ENCODE measurements at places on chromosomes 5 and 9.

- no peak for DNase-seq
Measured at GRCh38 chr9:78158286-78158685, 77.6 kb upstream of the CEP78 start.

DNA sequence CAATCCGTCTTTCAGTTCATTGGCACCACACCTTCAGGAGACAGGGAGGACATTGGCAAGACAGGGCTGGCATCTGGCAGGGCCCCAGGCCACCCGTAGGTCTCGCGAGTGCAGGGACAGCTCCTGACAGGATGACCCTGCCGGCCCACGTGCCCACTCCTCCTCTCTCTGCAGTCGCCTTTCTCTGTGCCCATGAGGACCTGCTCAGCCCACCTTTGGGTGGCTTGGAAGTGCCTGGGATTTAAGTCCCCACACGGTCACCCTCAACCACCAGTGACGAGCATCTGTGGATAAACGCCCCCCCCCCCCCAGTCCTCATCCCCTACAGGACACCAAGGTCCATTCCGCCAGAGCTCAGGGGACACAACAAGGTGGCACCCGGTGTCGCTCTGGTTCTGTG lies 4.1 kb downstream of the MRPL36 start:
- no peak for DNase-seq

DNA sequence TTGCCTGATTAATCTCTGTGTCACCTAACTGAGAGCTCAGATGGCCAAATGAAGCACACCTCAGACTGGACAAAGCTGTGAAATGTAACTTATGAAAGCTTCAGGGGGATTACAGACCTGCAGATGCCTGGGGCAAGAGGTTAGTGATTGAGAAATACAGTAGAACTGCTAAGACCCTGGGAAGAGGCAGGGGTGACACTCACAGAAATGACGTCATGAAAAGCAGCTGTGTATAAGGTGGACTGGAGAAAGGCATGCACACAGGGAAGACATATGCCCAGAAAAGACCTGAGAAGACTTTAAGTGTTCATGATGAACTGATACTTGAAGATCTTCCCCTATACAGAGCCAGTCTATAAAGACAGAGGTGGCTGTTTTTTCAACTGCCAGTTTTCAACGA lies 49.3 kb upstream of the SPTLC1 start:
- no peak for DNase-seq

GRCh38 chr9:76188905-76189304 lies 205.3 kb downstream of the RFK start:
- DNase-seq = no peak

- no peak for DNase-seq
Measured at GRCh38 chr5:439636-440035, 3.3 kb upstream of the EXOC3 start.

- no peak for DNase-seq
Measured at GRCh38 chr5:72486371-72486770, 20.8 kb downstream of the ZNF366 start.

DNA sequence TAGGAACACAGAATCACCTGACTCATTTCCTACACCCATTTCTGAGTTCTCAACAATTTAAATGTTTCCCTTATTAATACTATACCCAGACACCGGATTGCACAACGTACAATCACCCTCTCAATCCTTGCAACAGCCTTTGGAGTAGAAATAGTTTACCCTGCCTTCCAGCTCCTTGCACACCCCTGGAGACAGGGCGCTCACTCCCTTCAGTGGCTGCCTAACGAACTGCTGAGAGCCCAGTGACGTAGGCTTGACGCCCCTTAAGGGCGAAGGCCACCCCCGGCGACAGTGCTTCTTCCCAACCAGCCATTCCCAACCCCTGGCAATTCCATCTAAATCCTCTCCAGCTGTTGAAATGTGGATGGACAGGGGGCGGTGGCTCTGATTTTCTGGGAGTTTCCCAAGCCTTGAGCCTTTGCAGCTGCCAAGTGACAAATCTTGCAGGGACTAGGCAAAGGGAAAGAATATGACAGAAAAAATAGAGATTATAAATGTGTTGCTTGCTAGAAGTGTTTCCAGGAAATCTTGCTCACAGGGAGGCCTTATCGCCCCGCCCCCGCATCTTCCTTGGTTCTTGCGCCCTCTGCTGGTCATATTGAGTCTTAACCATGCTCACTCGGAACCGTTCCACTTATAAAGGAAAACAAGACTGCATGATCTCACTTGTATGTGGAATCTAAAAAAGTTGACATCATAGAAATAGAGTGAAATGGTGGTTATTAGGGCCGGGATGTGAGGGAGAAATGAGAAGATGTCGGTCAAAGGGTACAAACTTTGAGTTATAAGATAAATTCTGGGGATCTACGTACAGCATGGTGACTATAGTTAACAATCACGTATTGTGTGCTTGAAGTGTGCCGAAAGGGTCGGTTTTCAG lies 7.6 kb upstream of the BARX1 start:
- no peak for DNase-seq

GRCh38 chr5:17511775-17512325 lies 6.3 kb upstream of the TAF11L3 start:
- DNase-seq = no peak

- no peak for DNase-seq
Measured at GRCh38 chr5:159566832-159567231, 236.5 kb upstream of the IL12B start.

DNA sequence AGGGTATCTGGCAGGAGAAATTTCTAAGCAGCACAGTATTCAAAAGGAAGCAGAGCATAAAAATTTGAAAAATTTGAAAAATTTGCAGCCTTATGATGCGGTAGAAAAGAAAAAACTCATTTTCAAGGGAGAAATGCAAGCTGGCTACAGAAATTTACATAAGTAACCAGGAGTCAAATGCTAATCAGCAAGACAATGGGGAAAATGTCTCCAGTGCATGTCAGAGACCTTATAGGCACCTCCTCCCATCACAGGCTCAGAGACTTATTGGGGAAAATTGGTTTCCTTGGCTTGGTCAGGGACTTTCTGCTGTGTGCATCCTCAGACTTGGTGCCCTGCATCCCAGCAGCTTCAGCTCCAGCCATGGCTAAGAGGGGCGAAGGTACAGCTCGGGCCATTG lies 35.8 kb downstream of the IZUMO3 start:
- DNase-seq = no peak

GRCh38 chr9:69174616-69175463 lies 763 bp downstream of the TJP2 start:
- DNase-seq = no peak

GRCh38 chr9:82031538-82032280 lies 43.1 kb downstream of the SPATA31D1 start:
- DNase-seq = no peak

GRCh38 chr9:68847765-68848164 lies 142.7 kb downstream of the PIP5K1B start:
- no peak for DNase-seq
